ENCODE measurements at places on chromosomes 1 and 21.
A peak's percentile ranks its signal among the peaks of the same experiment; 100 is the strongest.

DNA sequence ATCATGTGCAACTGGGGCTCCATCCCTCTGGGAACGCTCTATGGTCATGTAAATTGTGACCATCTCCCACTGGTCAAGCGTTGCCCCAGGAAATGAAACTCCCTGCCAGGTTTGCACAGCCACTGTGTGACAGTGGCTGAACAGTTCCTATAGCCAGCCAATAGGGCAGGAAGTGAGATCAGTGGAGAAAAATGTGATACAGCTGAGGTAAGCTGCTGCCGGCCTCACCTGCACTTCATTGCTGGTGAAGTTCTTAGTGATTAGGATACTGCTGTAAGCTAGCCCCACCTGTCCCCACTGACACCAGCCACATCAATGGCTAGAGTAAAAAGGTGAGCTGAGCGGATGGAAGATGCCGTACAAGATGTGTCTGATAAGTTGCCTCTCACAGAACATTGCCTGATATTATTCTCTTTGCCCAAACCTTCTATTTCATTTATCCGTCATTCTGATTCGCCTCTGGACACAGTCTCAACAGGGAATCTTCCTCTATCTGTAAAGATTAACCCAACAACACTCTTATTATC is 38.4 kb upstream of the CDC42BPA start:
- DNase-seq, result peak; percentile 41

- peak; percentile 97 for DNase-seq
These were observed 94.6 kb upstream of the AKT3 start for GRCh38 chr1:243944429-243945160.

GRCh38 chr1:56459260-56459659 is 120.1 kb downstream of the PLPP3 start:
- peak; percentile 46 for DNase-seq

DNA sequence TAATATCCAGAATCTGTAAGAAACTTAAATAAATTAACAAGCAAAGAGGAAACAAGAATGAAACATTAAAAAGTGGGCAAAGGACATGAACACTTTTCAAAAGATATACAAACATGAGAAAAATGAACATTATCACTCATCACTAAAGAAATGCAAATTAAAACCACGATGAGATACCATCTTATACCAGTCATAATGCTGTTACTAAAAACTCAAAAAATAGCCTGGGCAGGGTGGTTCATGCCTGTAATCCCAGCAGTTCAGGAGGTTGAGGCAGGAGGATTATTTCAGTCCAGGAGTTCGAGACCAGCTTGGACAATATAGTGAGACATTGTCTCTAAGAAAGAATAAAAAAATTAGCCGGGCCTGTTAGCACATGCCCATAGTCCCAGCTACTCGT is 6.1 kb downstream of the ZNF124 start:
- no peak for DNase-seq

DNA sequence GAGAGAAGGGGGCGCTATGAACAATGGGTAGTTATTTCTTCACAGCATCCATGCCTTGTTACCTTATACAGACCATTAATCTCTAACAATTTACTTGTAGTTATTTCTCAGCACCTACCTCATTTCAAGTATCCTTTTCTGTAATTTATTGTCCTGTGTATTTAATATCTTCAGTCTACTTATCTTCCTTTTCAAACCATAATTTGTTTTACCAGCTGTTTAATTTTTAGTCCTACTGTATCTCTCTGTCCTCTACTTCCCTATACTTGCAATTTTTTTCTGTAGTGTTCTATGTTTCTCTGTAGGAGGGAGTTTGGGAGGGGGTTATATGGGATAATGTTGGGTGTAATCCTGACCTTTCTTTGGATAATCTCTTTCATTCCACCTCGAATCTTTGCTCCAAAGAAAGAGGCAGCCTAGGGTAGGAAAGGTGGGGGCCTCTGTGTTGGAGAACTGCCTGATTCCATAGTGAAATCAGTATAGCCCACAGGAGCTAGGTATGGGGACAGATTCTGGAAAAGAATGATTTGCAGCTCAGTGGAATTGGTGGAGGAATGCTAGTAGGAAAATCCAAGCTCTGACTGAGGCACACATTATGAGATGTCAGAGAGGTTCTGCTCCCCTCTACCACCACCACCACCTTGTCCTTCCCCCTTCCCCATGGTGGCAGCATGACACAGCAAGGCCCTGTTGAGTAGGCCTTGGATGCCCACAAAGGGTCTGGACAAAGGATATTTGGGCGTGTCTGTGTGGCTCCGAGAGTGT is 642 bp downstream of the MLLT11 start:
- DNase-seq, result no peak

DNA sequence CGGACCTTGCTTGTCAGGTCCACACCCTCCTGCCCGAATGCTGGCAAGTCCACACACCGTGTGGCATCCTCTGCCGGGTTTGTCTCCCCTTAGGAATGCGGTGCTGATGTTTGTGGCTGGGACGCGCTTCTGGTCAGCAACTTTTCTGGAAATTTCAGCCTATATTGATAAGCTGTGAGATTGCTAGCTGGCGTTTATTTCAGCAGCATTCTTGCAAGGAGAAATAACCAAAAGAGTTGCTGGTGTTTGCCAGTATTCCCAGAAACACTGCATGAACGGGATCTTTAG is 601 bp downstream of the CEPT1 start:
- peak; percentile 41 for DNase-seq

GRCh38 chr1:52204696-52205095 is 62.8 kb downstream of the ZFYVE9 start:
- no peak for DNase-seq

- DNase-seq, result peak; percentile 73
These were observed 119.2 kb downstream of the DMRTB1 start for GRCh38 chr1:53578358-53578757.

- DNase-seq, result no peak
These were observed 247.0 kb downstream of the PTBP2 start for GRCh38 chr1:96968541-96968940.

DNA sequence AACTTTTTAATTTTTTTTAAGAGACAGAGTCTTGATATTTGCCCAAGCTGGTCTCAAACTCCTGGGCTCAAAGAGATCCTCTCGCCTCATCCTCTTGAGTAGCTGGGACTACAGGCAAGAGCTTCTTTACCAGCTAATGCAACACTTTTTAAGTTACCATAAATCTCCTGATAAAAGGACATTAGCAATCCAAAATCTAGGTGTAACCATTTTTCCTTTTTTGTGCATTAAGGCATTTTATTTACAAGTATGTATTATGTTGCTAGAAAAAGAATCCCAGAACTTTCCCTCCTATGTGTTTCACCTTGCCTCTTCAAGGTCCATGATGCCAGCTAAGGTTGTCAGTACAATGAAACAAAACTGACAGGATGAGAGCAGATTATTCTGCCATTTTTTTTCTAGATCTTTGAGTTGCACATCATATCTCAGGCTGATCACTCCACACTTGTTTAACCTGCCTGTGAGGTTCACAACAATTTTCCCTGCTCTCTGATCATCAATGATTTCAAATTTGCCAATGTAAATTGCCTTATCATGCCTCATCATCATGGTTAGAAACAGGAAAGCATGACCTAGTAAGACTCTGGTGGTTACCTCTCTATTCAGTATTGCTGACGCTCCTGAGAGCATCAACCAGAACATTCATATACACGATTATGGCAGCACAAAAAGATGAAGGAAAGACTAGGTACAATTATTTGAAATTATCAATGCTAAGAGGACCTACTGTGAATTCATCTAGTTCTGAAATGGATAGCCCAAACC is 173.2 kb downstream of the EIF4G3 start:
- DNase-seq, result no peak

Measured in renal cortical epithelial cell (primary cell).